ENCODE measurements at places on chromosomes 3 and 15. TPM values are rescaled to one million over a fixed set of nuclear protein-coding genes. Genes with fewer than 3 reads are reported as not detected.

- no peak overlapping the region for H3K4me3 ChIP-seq
- DNase-seq: no peak
- H3K27ac ChIP-seq: no peak overlapping the region
- H3K27me3 ChIP-seq: no peaks in the 10 kb centered on the region
Observed at GRCh38 chr3:178084938-178085816, 451.1 kb upstream of the KCNMB2 start.

Gene CEP19
- total RNA-seq: 4.8 TPM

- H3K4me1 ChIP-seq: no peaks in the 10 kb centered on the region
- no peaks in the 10 kb centered on the region for H3K27me3 ChIP-seq
- H3K36me3 ChIP-seq: peaks cover 16% of the 10 kb centered on the region
Observed at GRCh38 chr3:48157950-48158376, 30.3 kb downstream of the CDC25A start.

DNA sequence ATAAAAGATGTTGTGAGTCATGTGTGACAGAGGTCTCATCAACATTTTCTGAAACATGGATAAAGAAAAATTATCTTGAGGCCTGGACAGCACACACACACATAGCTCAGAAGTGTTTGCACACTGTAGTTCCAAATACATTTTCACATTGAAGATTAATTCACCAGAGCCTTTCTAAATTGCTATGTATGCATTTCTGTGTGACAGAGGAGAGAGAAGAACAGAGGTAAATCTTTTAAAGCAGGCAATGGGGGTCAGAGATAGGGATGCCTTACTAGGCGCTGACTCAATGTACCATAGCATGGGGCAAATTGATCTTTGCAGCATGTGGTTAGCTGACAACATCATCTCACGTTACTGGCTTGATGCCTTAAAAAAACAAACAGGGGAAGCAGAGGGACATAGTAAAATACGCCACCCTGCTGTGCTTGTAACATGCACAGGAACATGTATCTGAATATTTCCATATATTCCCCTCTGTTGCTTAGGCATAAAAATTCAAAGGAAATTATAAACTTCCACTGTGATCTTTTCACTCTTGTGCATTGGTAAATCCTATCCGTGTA is 7.7 kb downstream of the POU1F1 start:
- peaks cover 52% of the 10 kb centered on the region for H3K4me1 ChIP-seq
- peaks cover 6% of the 10 kb centered on the region for H3K27me3 ChIP-seq
- no peaks in the 10 kb centered on the region for H3K36me3 ChIP-seq
- DNase-seq: no peak
- H3K4me3 ChIP-seq: peak overlapping the region; percentile 75

Gene HEXA
- 92.2 TPM for total RNA-seq

GRCh38 chr3:98180319-98180890 is 13.9 kb downstream of the OR5H15 start:
- no peaks in the 10 kb centered on the region for H3K36me3 ChIP-seq
- H3K4me1 ChIP-seq: no peaks in the 10 kb centered on the region
- no peak overlapping the region for H3K27ac ChIP-seq
- H3K27me3 ChIP-seq: peaks cover 9% of the 10 kb centered on the region

GRCh38 chr3:183161552-183162336 is 790 bp downstream of the LAMP3 start:
- peak overlapping the region; percentile 87 for H3K4me3 ChIP-seq
- peaks cover 32% of the 10 kb centered on the region for H3K4me1 ChIP-seq
- H3K27ac ChIP-seq: peak overlapping the region; percentile 92

DNA sequence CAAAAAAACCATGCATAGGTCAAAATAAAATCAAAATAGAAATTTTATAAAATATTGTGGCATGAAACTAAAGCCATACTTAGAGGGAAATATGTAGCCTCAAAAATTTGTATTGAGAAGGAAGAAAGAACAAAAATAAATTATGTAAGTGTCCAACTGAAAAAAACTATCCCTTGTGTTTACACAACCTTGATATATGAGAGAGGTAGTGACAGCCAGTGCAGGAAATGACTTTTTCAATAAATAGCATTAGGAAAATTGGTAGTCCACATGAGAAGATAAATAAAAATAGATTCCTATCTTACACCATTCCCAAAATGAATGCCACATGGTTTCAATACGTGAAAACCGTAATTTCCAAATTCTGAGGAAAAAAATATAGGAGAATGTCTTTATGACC is 13.2 kb upstream of the PRSS50 start:
- no peaks in the 10 kb centered on the region for H3K4me1 ChIP-seq
- no peak overlapping the region for H3K4me3 ChIP-seq
- DNase-seq: no peak
- no peaks in the 10 kb centered on the region for H3K36me3 ChIP-seq
- H3K27ac ChIP-seq: no peak overlapping the region

- no peak overlapping the region for H3K27ac ChIP-seq
- DNase-seq: no peak
- no peaks in the 10 kb centered on the region for H3K36me3 ChIP-seq
- H3K27me3 ChIP-seq: no peaks in the 10 kb centered on the region
- no peaks in the 10 kb centered on the region for H3K4me1 ChIP-seq
Observed at GRCh38 chr3:58169371-58169770, 41.4 kb downstream of the DNASE1L3 start.

GRCh38 chr3:77134769-77135168 is 94.9 kb downstream of the ROBO2 start:
- H3K36me3 ChIP-seq: no peaks in the 10 kb centered on the region
- no peaks in the 10 kb centered on the region for H3K4me1 ChIP-seq
- DNase-seq: no peak
- no peaks in the 10 kb centered on the region for H3K27me3 ChIP-seq

GRCh38 chr3:139457066-139457465 is 19.2 kb downstream of the RBP2 start:
- H3K27me3 ChIP-seq: peaks cover 3% of the 10 kb centered on the region
- no peak for DNase-seq
- H3K36me3 ChIP-seq: no peaks in the 10 kb centered on the region
- H3K4me1 ChIP-seq: no peaks in the 10 kb centered on the region
- no peak overlapping the region for H3K4me3 ChIP-seq
- H3K27ac ChIP-seq: no peak overlapping the region

- DNase-seq: no peak
- H3K4me1 ChIP-seq: peaks cover 3% of the 10 kb centered on the region
- no peaks in the 10 kb centered on the region for H3K27me3 ChIP-seq
- no peak overlapping the region for H3K4me3 ChIP-seq
- no peak overlapping the region for H3K27ac ChIP-seq
- peaks cover 33% of the 10 kb centered on the region for H3K36me3 ChIP-seq
Observed at GRCh38 chr3:149839896-149840295, 26.9 kb downstream of the RNF13 start.

DNA sequence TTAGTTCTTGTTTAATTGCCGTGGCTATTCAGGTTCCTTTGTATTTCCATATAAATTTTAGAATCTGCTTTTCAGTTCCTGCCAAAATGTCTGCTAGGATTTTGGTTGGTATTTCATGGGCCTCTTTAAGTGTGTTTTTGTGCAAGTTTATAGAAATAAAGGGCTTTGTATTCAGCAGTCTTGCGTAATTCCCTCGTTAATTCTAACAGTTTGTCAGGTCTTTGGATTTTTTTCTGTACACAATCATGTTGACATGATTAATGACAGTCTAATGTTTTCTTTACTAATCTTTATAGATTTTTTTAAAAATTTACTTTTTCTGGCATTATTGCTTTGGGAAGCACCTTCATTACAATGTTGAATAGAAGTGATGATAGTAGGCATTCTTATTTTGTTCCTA is 120.9 kb downstream of the NEK11 start:
- DNase-seq: no peak
- no peak overlapping the region for H3K27ac ChIP-seq
- H3K27me3 ChIP-seq: no peaks in the 10 kb centered on the region
